Uterine smooth muscle cell (primary cell): ENCODE measurements at places on chromosomes 4 and X. TPM values are rescaled to one million over a fixed set of nuclear protein-coding genes. Genes with fewer than 3 reads are reported as not detected.

PDZD11 gene
- 39.2 and 40.3 TPM in 2 replicates for total RNA-seq

PYURF gene
- 71.2 and 81.9 TPM in 2 replicates for total RNA-seq

MPC1L gene
- not detected in 2 replicates for total RNA-seq

SMPX gene
- not detected in 2 replicates for total RNA-seq

ADH1B gene
- 0.25 and 0.33 TPM in 2 replicates for total RNA-seq

MEPE gene
- total RNA-seq: not detected in 2 replicates

ADD1 gene
- 142 and 145 TPM in 2 replicates for total RNA-seq

VMA21 gene
- 50.9 and 58.0 TPM in 2 replicates for total RNA-seq

PCYT1B gene
- 2.1 and 4.2 TPM in 2 replicates for total RNA-seq

FAM53A gene
- total RNA-seq: 3.1 and 4.0 TPM in 2 replicates

BEND2 gene
- total RNA-seq: not detected in 2 replicates

P2RY10 gene
- total RNA-seq: not detected in 2 replicates

FGD1 gene
- total RNA-seq: 6.5 and 7.0 TPM in 2 replicates

ARHGAP4 gene
- 2.7 and 3.6 TPM in 2 replicates for total RNA-seq

TMEM187 gene
- 6.1 and 7.5 TPM in 2 replicates for total RNA-seq

RBMXL3 gene
- not detected in 2 replicates for total RNA-seq

SCML2 gene
- total RNA-seq: 1.5 and 2.1 TPM in 2 replicates
